SK-N-DZ (cell line): ENCODE measurements at places on chromosomes 4 and X.
A peak's percentile ranks its signal among the peaks of the same experiment; 100 is the strongest.

- no peak for DNase-seq
Observed at GRCh38 chr4:81684352-81684751, 212.6 kb upstream of the RASGEF1B start.

- DNase-seq, result no peak
Observed at GRCh38 chrX:24243188-24243587, 70.7 kb downstream of the SUPT20HL2 start.

- no peak for DNase-seq
Observed at GRCh38 chr4:74223801-74224200, 65.9 kb downstream of the MTHFD2L start.

- DNase-seq, result peak; percentile 63
Observed at GRCh38 chr4:141465171-141465570, 171.2 kb upstream of the IL15 start.

- DNase-seq, result no peak
Observed at GRCh38 chr4:38855466-38855865, 1.2 kb downstream of the TLR6 start.

GRCh38 chr4:11700751-11701226, 272.1 kb upstream of the HS3ST1 start:
- no peak for DNase-seq

DNA sequence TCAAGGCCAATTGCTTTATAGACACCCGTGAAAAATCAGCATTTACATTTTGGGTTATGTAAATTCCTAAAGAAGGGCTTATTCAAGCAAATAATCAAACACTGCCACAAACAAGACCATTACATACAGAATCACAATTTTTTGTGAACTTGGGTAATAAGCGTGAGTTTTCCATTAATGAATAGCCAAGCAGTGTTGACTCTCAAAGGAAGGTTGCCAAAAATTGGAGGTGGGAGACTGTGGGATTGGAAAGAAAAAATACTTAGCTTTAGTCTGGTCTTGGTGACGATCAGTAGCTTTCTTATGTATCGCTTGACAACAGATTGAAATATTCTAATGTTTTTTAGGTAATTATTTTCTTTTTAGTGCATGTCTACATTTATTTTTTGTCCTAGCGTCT, 20.9 kb downstream of the LRRC66 start:
- no peak for DNase-seq

- no peak for DNase-seq
Observed at GRCh38 chr4:147303174-147303872, 177.6 kb upstream of the EDNRA start.

GRCh38 chrX:132810964-132811712, 147.3 kb downstream of the HS6ST2 start:
- no peak for DNase-seq

- DNase-seq, result no peak
Observed at GRCh38 chr4:138224614-138225013, 17.5 kb downstream of the SLC7A11 start.
